ENCODE measurements at places on chromosomes 4 and X.

GRCh38 chrX:154775419-154776349 is 13.0 kb downstream of the DKC1 start:
- DNase-seq: no peak

- no peak for DNase-seq
These were observed 496.3 kb downstream of the BCOR start for GRCh38 chrX:39601231-39602177.

GRCh38 chr4:112288455-112288854 is 2.8 kb upstream of the TIFA start:
- DNase-seq: no peak

GRCh38 chr4:28709891-28710290 is 1849.2 kb downstream of the STIM2 start:
- DNase-seq: no peak

- no peak for DNase-seq
These were observed 564.7 kb upstream of the ACTRT1 start for GRCh38 chrX:128616933-128617332.

- DNase-seq: no peak
These were observed 32.7 kb downstream of the DHX15 start for GRCh38 chr4:24551492-24552289.

DNA sequence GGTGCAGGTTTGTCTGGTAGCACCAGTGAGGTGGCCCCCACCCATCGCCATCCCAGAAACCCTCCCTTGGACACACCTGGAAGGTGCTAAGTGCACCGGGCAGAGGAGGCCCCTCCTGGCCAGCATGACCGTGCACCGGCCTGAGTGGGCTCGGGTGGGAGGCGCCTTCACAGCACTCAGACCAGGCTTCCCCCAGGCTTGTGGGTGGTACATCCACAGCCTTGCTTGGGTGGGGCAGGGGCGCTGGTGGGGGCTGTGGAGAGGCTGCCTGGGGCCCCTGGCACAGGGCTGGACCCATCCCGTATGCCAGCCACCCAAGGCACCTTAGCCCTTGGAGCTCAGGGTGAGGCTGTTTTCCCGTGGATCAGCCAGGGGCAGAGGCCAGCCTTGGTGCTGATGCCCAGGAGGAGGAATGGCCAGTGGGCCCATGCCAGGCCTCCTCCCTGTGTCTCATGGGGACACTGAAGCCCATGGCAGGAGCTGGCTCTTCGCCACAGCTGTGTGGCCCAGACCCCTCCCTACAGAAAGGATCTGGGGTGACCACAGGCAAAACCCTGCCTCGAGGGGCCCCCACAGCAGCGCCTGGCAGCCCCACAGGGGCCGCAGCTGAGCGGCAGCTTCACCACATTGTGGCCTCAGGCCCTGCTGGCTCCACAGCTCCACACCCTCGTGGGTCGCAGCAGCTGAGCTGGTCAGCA is 21.4 kb downstream of the NKX1-1 start:
- DNase-seq: no peak

DNA sequence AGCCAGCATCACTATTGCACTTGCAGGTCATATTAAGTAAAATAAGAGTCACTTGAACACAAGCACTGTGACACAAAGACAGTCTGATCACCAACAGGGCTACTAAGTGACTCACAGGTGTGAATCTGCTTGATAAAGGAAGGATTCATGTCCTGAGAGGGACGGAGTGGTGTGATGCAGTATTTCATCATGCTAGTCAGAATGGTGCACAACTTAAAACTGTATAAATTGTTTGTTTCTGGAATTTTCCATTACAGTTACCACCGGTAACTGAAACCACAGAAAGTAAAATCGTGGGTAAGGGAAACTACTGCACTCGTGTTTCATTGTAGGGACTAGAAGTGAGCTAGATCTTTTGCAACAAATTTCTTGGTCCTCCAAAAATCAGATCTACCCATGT is 109.7 kb downstream of the ELOVL6 start:
- no peak for DNase-seq

DNA sequence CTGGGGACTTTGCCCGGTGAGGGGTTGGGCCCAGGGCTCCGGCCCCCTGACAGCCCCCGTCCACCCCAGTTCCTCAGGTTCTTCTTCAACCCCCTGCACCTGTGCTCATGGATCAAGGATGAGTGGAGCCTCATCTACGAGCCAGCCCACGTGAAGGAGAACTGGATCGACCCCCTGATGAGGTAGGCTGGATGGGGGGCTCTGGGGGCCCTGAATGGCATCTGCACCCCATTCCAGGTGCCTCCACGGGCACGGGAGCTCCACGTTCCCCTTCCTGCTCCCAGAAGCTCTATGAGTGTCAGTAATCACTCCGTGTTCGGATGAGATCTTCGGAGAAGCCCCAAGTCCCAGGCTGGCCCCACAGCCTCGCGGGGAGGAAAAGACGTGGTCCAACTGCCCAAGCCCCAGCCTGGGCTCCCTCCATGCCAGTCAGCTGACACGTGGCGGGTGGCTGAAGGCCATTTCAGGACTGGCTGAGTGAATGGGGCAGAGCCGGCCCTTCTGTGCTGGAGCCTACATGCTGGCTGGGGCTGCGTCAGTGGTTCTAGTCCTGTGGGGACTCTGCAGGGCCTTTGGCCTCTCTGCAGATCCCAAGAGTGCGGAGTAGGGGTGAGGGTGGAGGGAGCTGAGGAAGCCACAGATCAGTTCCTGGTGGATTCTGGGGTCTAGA is 24.4 kb downstream of the CFAP99 start:
- DNase-seq: no peak

All from stimulated activated CD8-positive, alpha-beta memory T cell treated with anti-CD3 and anti-CD28 coated beads, Interleukin-7, amount 100 ng/mL, for 1 hour (primary cell).